ENCODE measurements at places on chromosomes 7 and 10. TPM values are rescaled to one million over a fixed set of nuclear protein-coding genes. Genes with fewer than 3 reads are reported as not detected.
A peak's percentile ranks its signal among the peaks of the same experiment; 100 is the strongest.

DNA sequence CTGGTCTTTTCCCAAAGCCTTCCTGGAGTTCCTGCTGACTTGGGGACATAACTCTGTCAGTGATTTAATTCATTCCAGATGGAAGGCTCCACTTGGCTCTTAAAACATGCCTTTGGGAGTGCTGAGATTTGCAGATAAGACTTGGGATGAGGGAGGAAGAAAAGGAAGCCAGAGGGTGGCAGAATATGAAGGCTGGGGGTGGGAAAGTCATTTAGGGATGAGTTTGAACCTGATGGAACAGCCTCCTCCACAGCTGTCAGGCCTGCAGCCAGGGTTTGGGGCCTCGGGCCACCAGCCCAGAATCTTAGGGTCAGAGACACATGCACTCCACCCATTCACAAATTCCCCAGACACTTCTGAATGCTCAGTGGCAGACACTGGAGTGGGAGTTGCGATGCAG is 28.4 kb upstream of the EIF5AL1 start:
- DNase-seq, result peak; percentile 82

GRCh38 chr7:150898475-150899011 is 46.2 kb downstream of the AOC1 start:
- DNase-seq, result peak; percentile 90

The SRGN gene
- 24.9 TPM for total RNA-seq

DNA sequence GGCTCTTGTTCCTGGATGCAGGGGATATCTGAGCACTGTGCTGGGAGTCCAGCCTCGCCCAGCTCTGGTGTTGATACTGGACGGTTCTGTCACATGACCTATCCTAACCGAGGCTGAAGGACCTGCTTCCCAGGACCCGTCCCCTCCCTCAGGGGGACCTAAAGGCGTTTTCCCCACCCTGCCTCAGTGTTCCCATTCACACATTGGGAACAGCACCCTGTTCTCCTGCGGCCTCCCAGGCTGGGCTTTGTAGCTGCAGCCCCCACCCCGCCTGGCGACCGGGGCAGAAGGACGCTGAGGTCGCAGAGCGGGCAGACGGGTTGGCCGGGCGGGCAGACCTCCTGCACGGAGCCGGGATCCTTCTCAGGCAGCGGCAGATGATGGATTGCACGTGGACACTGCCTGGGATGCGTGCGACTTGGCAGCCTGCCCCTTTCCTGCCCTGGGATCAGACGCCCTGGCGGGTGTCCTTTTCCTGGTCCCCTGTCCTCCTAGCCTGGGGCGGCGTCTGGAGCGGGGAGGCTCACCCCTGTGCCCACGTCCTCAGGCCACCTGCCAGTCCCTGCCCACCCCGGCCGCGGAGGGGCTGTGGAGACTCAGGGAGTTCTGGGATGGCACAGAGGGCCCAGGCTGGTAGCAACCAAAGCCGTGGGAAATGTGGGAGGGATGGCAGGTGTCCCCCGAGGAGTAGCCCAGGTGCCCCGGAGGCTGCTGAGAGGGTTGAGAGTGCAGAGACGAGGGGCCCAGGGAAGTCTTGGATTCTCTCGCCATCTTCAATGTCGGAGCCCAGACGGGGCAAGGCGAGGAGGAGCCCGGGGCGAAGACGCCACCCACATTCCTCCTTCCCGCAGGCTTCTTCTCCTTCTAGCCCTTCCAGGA is 17.2 kb upstream of the PSMG3 start:
- DNase-seq, result no peak

- DNase-seq, result peak; percentile 29
Measured at GRCh38 chr7:31096877-31097258, 44.8 kb downstream of the ADCYAP1R1 start.

GRCh38 chr10:12484941-12485805 is 135.8 kb downstream of the CAMK1D start:
- no peak for DNase-seq

The MNX1 gene
- total RNA-seq, result not detected

- DNase-seq, result no peak
Measured at GRCh38 chr10:59077855-59078254, 98.6 kb upstream of the PHYHIPL start.

The GIMAP4 gene
- total RNA-seq, result 12.5 TPM

The IGFBP1 gene
- total RNA-seq, result 0.48 TPM

All from suprapubic skin (tissue), 4 donors.